Hematopoietic multipotent progenitor cell treated with erythropoietin and hydrocortisone succinate and interleukin-3 and kit ligand, for 8 days (in vitro differentiated cells): ENCODE measurements at places on chromosomes 1 and 21.

GRCh38 chr21:41188486-41189149 lies 20.7 kb downstream of the BACE2 start:
- no peak for DNase-seq

DNA sequence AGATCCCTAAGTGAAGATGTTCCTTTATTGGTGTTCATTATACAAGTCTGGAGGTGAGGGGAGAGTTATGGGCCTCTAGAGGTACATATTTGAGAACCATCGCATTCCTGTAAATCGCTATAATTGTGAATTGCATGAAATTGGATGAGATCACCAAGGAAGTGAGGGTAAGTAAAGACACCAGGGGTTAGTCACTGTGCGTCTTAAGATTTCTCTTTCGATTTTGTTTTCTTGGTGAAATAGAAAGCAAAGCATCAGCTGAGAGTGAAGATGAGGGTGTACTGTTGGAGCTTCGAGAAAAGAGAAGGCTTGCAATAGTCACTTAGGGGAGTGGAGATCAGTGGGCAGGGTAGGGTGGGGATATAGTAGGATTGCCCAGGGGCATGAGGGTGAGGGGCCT lies 82.1 kb downstream of the RAVER2 start:
- no peak for DNase-seq

DNA sequence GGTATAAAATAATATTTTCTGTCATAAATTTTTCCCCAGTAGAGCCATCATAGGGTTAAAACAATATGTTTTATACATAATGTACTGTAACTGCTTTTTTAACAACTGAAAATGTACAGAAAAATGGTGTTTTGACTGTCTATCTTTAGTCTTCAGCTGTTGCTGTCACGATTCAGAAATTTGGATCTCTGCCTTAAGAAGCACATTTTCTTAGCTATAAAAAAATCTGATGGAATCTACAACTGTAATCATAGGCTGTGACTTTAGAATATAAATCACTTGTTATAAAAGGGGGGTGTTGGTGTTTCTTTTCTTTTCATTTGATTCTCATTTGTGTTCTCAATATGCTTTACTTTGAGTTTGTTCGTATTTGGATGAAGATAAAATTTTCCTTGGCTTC lies 187.5 kb downstream of the PDE4B start:
- DNase-seq = no peak

GRCh38 chr1:235253219-235253962 lies 74.6 kb downstream of the ARID4B start:
- DNase-seq = peak; percentile 80

- DNase-seq = no peak
These were observed 39.7 kb upstream of the TRIM67 start for GRCh38 chr1:231122143-231122542.

DNA sequence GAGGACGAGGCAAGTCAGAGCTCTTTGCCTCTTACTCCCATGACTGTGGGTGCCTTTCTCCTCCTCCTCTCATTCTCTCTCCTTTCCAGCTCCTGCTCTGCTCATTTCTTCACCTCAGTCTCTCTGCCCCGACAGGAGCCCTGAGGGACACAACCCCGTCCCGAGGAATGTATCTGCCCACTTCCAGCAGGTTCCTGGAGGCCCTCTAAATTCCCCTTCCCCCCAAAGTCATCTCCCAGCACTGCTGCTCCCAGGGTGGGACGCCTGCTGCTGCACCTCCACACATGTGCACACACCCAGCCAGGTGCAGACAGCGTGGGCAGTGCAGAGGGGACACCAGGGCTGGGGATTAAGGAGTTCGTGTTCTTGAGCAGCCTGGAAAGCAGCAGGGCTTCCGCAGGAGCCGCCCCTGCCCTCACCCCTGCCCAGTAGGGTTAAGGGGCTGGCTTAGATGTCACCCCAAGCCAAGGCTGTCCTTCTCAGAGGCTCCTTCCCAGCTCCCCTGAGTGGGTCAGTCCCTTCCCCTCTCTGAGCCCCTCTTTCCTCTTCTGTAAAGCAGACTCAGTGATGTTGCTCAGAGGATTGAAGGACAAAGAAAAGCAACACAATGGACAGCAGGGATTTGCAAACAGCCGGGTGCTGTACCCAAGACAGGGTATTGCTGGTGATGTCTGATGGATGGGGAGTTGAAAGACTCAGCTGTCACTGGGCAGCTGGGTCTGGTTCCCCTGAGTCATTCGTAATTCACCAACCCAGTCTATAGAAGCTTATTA lies 346.0 kb downstream of the MATN1 start:
- no peak for DNase-seq

- DNase-seq = no peak
These were observed 5.6 kb upstream of the UBXN10 start for GRCh38 chr1:20180129-20180843.

GRCh38 chr1:229535230-229535629 lies 23.3 kb downstream of the ABCB10 start:
- no peak for DNase-seq

GRCh38 chr1:97041026-97041425 lies 319.4 kb downstream of the PTBP2 start:
- DNase-seq = no peak
